ENCODE measurements at places on chromosomes 6 and 20.

DNA sequence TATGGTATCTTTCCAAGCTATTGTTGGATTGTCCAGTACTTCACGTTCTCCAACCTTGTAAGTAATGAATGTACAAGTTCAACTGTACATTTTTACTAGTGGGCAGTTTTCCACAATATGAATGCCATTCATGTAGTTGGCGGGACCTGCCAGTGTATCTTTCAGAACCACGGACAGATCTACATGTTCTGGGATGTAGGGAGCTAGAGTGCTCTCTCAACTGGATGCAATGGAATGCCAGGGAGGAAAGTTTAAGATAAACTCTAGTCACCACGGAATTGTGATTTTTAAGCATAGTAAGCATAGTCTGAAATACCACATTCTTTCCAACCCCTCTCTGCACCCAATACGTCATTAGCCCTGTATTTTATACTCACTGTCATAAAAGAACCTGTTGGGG is 21.5 kb upstream of the HLA-C start:
- DNase-seq: peak; percentile 20

DNA sequence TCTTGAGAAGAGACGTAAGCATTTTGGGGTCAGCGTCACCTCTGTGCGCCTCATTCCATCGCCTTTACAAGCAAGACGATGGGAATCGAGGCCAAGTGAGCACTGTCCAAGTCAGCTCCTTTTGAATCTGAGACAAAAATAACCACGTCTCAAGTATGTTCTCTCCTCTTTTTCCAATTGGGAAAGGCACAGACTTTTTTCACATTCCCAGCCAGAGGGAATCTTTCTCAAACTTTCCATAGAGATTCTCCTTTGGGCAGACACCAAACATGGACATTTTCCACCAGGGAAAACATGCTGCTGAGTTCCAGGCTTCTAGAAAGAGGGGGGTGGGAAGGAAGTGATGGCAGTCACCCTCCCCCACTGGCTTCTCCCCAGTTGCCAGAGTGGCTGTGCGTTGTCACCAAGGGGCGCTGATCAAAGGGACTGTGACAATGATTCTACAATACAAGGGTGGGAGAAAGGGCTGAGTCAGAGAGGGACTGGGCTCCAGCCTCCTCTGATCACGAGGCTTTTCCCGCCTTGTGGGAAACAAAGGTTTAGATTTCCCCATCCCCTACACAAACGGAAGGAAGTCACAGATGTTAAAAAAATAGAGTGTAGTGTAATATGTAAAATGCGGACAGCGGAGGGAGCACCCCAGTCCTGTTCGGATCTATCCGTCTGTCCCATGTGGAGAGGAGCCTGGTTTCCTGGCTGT is 281.9 kb upstream of the RNF24 start:
- DNase-seq: no peak

DNA sequence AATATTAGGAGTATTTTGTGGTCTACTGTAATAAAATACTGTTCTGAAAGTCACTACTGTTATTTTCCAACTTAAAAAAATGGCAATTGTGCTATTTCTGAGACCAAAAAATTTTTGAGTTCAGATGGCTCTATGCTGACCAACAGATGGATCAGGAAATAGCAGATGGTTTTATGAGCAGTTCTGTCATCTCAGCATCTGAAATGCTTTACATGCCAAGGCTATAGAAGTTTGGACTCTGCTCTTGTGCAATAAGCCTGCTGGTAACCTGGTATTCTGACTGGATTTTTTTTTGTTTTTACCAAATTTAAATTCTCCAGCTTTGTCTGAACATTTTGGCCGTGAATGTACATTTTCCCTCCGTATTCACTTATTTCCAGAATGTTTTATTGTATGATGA is 1127.5 kb downstream of the GRIK2 start:
- no peak for DNase-seq

DNA sequence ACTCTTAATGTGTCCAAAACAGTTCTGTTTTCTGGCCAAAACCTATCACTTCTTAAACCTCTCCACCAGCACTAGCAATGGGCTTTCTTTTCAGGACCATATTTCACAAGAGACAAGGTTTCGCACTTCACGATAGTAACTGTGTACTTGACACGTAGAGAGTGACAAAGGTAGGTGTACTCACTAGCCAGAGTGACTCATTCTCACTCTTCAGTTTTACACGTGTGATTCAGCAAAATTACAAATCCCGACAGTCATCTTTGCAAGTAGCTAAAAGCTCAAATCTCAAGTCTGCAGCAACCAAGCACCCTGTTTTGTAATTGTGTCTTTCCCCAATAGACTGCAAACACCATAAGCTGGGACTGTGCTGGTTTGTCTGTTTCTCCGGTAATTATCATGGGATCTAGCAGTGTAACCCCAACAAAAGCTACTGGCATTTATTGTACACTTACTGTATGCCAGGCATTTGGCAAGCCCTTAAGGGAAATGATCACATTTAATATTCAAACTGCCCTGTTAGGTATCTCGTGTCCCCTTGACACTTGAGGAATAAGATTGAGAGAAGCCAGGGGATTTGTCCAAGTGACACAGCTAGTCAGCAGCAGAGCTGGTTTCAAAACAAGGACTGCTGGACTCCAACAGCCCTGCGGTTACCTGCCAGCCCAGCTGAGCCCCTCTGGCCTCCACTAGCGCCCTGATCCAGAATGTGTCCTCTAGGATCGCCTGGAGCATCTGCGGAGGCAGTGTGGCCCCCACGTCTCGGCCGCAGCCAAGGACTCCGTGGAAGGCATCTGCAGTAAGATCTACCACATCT is 9.9 kb downstream of the PCIF1 start:
- DNase-seq: peak; percentile 60
